ENCODE measurements at places on chromosomes 3 and 15.

DNA sequence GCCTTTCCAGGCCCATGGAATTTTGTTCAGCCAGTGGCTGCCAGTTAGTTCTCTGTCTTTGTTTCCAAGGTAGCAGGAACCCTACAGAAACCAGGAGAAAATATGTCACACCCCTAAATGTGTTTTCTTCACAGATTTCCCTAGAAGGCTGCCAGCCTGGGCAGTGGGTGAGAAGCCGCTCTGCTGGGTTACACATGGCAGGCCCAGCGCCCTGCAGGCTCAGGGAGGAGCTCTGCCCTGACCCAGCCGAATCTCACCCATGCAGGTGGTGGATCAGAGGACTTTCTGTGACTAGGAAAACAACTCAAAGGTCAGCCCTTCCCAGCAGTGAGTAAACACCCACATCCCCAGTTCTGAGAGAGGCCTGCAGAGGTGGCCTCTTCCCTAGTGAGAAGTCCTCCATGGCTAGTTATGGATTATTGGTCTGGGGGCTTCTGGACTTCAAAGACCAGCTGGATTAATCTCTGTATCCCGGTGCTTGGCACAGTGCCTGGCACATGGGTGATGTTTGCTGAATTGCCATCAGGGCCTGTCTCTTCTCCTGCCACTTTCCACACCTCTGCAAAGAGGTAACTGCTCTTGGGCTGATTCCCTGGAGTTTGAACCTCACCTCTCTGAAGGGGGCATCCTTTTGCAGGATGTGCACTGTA, 34.7 kb upstream of the BDH1 start:
- no peak for DNase-seq

DNA sequence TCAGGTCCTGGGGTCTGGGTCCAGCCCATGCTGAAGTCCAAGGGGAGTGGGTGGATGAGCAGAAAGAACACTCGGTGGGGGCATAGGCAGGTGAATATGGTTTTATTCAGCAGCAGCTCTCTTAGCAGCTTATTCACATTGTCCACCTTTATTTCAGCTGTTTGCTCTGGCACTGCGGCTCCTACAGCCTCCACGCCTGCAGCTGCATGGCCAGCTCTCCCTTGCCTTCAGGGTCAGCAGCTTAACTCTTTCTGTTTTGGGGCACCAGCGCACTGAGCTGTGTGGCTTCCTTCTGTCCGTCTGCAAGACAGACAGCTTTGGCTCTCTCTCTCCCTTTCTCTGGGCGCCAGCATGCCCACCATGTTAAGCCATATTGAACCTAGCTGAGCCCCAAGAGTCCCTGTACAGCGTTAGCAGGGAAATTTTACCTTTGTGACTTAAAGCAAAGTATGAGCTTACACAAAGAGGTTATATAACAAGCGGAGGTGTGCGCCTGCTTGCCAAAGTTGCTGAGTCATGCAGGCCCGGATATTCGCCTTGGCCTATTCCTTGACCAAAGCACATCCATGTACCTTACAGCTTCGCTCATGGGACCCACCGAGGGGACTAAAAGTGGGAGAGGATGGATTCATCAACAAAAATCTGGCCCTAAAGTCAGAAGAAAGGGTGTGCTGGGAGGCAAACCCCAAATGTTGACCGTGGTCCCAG, 170.1 kb upstream of the PFN2 start:
- no peak for DNase-seq

- no peak for DNase-seq
Measured at GRCh38 chr3:48516571-48516970, 12.6 kb upstream of the SHISA5 start.

DNA sequence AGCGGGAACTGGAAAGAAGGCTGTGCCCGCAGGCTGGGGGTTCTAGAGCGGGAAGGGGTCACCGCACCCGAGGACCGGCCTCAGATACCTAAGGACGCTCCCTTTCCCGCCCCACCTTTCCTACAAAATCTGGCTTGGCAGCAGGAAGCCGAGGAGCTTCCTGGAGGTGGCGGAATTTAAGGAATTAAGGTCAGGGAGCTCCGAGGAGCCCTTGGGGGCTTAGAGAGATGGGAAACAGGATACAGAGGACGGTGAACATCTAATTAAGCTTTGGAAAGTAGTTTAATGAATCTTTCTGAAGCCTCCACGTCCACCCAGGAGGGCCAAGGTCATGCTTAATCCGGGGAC, 507 bp upstream of the AP3B2 start:
- DNase-seq = no peak

DNA sequence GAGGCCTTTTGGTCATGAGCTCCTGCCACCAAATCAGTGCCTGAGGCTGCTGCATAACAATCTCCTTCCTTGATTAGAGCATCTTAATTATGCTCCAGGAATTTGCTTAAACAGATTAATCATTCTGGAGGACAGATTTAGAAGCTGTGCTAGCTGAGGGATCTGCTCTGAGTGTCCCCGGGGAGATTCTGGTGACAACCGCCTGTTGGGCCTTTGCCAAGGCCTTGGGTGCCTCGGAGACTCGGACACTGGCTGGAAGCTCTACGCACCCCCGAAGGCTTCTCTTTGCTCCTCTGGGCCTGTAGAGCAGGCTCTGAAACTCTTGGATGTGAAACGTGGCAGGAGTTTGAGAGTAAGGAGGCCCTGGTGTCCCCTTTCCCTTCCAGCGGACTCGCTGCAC, 264.1 kb downstream of the CD47 start:
- no peak for DNase-seq

- DNase-seq = no peak
Measured at GRCh38 chr3:153410517-153410916, 248.5 kb downstream of the RAP2B start.

DNA sequence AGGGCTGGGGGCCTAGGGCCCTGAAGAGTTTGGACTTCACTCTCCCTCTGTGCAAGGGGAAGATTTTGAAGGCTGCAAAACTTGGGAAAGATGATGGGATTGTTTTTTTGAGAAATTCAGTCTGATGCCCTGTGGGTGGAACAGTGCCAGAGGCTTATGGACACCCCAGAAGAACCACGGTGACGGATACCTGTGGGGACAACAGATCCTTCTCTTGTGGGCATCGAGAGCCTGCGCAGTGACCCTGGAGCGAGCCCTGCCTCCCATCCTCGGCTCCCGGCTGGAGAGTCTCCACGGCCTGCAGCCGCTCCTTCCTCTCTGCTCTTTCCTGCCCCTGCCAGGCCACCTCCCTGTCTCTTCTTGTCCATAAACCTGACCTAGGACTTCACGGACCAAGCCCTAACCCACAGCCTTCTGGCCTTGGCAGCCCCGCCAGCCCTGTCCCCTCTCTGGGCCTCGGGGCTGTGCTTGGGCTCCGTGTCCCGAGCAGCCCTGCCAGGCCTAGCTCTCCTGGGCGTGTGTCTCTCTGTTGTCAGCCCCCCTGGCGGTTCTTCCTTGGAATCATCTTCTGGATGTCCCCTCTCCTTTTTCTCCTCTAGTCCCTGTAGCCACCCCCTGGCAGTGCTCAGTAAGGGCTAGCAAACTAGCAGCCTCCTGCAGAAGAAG, 98.4 kb downstream of the VGLL4 start:
- DNase-seq = no peak

DNA sequence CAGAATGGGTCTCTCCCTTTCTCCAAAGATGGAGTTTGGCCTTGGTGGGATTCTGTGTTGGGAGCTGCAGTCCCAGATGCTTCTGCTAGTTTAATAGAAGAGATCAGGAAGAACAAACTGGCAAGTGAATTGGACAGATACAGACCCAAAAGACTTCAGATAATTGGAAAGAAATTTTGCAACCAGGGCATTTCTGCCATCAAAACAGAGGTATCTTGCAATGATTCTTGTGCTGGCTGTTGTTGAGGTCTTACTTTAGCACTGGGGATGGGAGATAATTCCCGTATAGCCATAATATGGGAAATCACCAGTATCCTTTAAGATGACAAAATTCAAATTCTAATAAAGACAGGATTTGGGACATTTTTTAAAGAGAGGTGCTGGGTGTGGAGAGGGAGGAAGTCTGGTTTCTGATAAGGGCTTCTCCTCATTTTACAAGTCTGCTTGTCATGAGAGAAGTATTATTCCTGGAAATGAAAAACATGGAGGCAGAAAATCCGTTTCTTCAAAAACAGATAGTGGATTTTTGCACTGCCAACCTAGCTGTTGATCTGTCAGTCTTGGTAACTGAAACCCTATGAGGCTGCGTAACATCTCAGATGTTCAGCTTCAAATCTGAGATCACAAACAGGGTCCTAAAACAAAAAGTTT, 40.1 kb downstream of the FNDC3B start:
- no peak for DNase-seq

- DNase-seq = no peak
Measured at GRCh38 chr3:71237672-71238071, 345.9 kb downstream of the FOXP1 start.

- DNase-seq = no peak
Measured at GRCh38 chr15:68364660-68365035, 67.3 kb downstream of the ITGA11 start.

GRCh38 chr3:196931157-196931556, 11.2 kb downstream of the NCBP2 start:
- no peak for DNase-seq

DNA sequence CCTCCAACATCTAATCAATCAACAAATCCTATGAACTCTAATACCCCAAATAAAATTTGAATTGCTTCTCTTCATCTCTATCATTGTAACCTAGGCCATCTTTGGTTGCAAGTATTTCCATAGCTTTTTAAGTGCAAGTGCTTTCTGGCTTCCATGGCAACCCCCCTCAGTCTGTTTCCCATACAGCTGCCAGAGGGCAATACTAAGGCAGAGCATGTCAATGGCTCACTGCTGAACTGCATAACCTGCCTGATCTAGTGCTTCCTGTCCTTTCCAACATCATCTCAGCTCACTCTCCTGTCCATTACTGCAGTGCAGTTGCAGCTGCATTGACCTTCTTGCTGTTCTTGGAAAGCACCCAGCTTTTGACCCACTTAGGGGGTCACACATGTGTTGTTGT, 198.4 kb downstream of the WNT5A start:
- DNase-seq = no peak

- no peak for DNase-seq
Measured at GRCh38 chr15:65896236-65896635, 26.9 kb downstream of the RAB11A start.

DNA sequence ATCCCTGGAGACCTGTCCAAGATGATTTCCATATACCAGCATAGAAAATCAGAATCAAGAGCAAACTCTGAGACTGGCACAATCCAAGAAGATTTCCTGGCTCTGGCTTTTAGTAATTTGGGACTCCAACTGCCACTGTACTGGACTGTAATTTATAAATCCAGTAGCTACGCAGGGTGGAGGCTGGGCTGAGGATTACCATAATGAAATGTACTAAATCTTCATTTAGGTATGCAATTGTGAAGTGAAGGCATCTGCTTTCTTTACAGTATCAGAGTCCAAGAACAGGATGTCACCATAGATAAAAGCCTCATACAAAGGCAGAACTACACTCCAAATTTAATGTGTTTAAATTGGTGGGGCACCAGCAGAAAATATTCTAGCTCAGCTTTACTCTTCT, 46.5 kb downstream of the TMEM39A start:
- no peak for DNase-seq

DNA sequence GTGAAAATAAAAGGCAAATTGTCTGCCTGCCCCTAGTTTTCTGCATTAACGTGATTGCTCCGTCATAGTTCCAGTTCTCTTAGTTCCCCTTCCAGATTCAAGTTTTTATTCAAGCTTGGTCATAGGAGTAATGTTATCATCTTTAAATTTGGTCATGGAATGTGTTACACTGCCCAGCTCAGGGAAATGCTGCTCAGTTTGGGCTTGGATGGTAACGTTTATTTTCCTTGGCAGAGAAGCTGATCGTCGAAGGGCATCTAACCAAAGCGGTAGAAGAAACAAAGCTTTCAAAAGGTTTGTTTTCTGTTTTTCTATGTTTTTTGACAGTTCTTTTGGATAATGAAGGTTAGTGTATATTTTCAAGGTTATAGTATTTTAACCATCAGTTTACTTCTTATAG, 118.4 kb upstream of the FLNB start:
- DNase-seq = no peak

GRCh38 chr3:154062513-154062912, 58.7 kb upstream of the ARHGEF26 start:
- no peak for DNase-seq

DNA sequence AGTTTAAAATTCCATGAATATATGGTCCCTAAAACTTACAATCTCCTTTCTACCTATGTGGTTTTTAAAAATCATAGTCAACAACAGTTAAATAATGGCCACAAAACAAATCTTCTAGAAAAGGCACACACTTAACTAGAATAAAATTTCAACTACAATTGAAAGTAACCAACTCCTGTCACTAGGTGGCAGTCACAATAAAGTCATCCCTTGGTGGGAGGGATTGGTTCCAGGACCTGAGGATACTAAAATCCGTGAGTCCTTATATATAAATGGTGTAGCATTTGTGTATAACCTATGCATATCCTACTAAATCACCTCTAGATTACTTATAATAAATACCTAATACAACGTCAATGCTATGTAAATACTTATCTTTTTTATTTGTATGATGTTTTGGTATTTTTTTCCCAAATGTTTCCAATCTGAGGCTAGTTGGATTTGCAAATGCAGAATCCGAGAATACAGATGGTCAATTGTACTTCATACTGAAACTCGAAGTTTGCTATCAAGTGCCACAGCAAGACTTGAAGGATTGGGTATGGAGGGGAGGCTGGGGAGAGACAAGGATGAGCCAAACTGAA, 172.6 kb downstream of the FMN1 start:
- no peak for DNase-seq

- DNase-seq = no peak
Measured at GRCh38 chr15:57665939-57666338, 40.6 kb upstream of the POLR2M start.

GRCh38 chr3:147851062-147851461, 441.9 kb downstream of the ZIC1 start:
- no peak for DNase-seq

- no peak for DNase-seq
Measured at GRCh38 chr3:170228093-170228766, 6.0 kb downstream of the PRKCI start.

DNA sequence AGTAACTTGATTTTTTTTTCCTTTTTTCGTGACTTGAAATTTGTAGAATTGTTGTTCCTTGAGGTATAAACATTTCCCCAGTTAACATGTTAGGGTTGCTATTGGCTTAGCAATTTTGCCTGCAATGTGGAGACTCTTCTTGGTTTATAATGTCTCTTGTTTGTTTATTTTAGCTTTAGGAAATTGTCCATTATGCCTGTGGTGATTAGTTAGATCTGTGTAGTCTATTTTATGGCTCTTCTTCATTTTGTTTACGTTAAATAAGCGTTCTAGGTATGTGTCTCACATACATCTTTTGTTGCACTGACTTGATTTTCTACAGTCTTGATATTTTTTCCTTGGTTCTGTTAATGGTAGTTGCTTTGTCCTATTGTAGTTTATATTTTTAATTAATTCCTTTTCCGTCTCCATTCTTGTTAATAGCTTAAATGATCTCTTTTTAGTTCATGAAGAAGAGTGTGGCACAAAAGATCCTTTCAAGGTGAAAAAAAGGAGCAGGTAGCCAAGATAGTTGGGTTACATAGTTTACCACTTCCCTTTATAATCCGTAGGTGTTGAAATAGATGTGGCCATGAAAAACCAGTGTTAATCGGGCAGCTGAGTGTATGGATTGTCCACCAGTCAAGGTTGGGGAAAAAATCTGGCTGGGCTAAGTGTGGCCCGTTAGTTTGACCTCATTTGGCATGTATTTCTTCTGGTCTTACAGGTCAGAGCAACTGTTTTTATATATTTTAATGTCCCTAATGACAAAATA, 12.1 kb downstream of the IQGAP1 start:
- DNase-seq = no peak

All from stimulated activated CD4-positive, alpha-beta T cell treated with anti-CD3 and anti-CD28 coated beads, TNF-alpha, amount 100 ng/mL, for 24 hours (primary cell).